Thymus (tissue), 14 donors: ENCODE measurements at places on chromosomes 5 and 9.

- DNase-seq = no peak
These were observed 241.1 kb downstream of the GADD45G start for GRCh38 chr9:89845862-89846261.

DNA sequence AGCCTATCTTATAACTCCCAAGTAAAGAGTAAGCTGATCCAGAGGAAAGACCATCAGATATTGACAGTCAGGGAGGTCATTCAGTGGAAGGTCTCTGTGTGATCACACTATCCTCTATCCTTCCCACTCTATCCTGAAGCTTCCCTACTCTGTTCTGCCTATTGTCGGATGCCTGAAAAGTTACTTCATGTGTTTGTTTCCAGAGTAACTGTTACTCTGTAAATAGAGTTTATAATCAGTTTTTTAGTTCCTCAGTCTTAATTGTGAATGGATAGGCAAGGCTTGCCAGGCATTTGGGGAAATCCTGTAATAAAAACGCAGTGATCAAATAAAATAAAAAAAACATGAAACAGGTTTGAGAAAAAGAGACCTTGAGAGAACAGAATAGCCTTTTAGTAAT is 79.8 kb downstream of the XRCC4 start:
- DNase-seq = no peak

DNA sequence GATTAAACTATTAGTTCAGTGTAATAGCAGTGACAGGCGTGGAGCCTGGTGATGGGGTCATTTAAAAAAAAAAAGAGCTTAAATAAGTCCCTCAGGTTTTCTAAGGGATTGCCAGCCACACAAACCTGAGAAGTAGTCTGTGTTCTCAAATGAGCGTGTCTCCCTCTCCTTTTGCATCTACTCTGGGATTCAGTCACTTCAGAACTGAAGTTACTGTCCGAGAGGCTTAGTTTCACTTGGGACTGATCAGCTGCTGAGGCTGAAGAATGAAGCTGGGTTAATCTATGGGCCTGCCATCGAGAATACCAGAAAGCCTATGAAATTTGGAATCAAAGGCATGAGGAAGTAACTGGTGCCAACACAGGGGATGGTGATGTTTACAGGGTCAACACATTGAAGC is 310.1 kb downstream of the ADAMTS6 start:
- no peak for DNase-seq

DNA sequence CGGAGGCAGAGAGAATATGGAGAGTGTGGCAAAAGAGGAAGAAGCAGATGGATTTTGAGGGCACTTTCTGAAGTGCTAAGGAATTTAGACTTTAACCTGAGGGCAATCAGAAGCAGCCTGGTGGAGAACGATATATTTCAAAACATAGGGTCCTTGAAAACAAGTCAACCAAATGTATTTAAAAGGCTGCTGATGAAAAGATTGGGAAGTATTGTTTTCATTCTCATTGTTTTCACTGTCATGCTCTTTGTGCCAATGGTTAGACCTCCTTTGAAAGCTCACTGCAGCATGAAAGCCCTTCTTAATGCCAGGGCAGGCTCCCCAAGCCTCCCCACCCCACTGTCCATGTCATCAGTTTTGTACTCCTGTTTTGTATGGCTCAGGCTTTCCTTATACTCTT is 2.5 kb upstream of the GPX3 start:
- DNase-seq = no peak

DNA sequence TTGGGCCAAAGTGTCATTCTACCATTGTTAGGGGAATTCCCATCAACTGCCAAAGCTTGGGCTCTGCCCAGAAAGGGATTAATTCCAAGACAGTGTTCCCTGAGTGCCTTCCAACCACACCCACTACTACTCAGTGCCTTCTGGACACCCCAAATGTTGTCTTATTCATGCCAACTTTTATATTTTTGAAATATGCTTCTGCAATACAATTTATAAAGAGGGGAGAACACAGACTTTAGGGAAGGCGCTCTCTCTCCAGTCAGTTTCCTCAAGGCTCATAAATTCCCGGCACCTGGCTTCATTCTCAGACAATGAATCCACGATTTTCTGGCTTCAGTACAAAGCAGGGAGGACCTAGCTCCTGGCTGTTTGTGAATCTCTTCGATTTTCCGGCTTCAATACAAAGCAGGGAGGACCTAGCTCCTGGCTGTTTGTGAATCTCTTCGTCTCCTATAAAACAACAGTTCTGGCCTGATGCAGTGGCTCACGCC is 120.1 kb upstream of the MYO10 start:
- DNase-seq = no peak

DNA sequence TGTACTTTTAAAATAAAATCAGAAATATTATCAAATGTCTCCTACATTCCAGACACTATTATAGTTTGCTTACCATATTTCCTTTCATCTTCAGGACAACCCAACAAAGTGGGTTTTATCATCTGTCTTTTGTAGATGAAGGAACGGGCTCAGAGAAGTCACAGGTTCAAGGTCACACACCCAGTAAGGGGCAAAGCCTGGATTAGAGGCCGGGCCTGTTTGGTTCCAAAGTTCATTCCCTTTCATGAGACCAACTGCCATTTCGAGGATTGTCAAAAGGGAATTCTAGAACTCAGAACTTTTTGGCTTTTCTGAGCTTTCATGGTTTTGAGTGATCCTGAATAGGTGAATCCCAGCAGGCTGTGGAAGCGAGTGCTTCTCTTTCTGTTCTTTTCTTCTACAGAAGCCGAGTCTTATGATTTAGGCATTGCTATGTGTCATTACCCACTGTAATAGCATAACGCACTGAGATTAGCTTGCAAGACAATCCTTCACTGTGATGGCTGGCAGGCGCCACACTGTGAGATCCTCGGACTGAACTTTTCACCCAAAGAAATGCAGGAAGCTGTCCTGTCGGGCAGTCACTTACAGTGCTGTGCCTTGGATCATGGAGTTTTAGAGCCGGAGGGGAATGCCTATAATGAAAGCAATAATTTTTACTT is 43.8 kb upstream of the ANKH start:
- DNase-seq = no peak

- no peak for DNase-seq
These were observed 378.7 kb downstream of the ENC1 start for GRCh38 chr5:74261866-74262265.

- no peak for DNase-seq
These were observed 5.3 kb downstream of the LNPEP start for GRCh38 chr5:96941140-96941539.

DNA sequence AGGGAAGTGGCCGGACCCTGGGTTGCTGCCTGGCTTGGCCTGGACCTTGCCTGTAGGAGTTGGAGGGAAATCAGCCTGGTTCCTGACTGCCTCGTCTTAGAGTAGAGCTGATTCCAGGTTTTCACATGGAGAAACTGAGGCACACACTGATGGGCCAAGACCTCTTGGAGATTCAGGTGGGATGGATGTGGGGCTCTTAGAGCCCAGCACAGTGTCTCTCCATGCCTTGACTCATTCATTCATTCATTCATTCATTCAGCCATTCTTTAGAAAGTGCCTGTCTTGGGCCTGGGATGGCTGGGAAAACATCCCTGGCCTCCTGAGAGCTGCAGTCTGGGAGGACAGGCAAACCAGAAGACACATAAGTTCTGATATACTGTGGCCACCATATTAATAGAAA is 2.2 kb downstream of the LRRC8A start:
- DNase-seq = no peak

GRCh38 chr5:105619725-105620124 is 2051.0 kb downstream of the EFNA5 start:
- DNase-seq = no peak

DNA sequence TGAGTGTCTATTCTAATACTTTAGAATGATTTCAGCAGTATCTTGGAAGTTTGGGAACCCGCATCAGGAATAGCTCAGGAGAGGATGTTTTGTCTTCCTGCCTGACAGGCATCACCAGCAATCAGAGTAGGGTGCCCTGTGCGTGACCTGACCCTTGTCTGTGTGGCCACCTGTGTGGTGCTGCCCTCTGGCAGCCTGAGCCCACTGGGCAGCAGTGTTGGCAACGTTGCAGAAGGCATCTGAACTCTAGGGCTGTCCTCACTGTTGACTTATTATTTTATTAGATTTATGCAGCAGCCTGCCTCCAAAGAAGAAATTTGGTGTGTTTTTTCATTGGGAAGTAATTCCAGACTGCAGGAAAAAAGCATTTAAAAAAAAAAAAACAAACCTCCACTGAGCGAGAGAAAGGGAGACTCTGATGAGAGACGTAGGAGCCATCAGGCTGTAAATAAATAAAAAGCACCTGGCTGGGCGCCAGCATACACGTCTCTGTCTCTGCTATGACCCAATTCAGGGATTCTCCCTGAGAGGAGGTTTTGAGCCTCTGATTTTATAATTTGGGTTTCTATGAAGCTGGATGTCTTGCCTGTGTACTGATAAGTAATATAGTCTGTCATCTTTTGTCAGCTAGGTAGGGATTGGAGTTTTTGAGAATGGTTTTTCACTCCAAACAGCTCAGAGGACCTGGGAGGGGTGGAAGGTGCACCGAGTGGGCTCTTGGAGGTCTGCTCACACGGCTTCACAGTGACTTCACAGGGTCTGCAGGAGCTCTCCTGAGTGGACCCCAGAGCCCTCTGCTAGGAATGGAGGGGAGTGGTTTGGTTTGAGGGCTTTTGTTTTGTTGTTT is 49.0 kb downstream of the FAM78A start:
- no peak for DNase-seq

GRCh38 chr5:36619012-36619635 is 12.7 kb downstream of the SLC1A3 start:
- DNase-seq = no peak

GRCh38 chr5:143153332-143154119 is 250.0 kb downstream of the NR3C1 start:
- DNase-seq = no peak

DNA sequence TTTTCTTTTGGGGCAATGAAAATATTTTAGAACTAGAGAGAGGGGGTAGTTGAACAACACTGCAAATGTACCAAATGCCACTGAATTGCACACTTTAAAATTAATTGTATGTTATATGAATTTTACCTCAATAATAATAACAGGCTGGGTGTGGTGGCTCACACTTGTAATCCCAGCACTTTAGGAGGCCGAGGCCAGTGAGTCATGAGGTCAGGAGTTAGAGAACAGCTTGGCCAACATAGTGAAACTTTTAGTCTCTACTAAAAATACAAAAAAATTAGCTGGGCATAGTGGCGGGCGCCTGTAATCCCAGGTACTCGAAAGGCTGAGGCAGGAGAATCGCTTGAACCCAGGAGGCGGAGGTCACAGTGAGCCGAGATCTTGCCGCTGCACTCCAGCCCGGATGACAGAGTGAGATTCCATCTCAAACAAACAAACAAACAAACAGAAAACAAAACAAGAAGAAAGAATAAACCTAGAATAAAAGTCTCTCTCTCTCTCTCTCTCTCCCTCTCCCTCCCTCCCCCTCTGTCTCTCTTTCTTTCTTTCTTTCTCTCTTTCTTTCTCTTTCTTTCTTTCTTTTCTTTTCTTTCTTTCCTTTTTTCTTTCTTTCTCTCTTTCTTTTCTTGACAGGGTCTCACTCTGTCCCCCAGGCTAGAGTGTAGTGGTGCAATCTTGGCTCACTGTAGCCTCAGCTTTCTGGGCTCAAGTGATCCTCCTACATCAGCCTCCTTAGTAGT is 91.1 kb downstream of the BASP1 start:
- DNase-seq = no peak

DNA sequence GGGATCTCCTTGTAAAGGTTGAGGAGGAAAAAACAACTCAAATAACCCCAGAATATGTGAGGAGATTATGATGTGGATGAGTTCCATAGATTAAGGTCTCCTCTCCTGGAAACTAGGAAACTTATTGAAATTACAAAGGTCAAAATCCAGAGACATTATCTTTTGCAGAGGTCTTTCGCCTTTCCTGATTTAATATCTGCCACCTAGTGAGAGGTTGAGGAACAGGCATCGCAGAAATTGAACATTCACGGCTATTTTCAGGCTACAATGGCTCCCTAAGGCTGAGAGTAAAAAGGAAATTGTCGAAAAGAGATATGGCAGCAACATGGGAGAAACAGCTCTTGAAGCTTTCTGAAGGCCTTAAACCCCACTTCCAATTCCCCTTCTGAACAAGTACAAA is 127.5 kb upstream of the PLCXD3 start:
- DNase-seq = no peak

DNA sequence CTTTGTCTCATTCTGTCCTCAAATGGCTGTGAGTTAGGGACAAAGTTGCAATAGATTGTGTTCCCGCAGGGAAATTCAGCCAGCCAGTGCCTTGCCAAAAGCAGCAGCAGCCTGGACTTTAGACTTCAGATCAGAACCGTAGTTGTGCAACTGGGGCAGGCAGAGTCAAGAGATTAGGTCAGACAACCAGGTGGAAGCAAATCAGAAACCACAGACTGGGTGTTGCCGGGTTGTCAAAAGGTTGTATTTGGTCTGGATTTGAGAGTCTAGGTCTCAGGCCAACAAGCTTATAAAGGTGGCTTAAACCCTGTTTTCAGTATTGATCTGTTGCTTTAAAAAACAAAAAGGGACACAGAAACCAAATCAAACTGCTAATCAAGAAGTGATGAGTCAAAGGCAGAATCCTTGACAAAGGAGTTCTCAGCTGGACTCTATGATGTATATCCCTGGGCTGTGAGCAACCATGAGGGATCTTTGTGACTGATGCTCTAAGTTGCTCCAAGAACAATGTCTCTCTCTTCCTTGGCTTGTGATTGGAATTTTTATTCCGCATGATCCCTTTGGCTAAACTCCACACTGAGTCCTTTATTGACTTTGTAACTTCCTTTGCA is 20.9 kb downstream of the RFK start:
- DNase-seq = no peak

DNA sequence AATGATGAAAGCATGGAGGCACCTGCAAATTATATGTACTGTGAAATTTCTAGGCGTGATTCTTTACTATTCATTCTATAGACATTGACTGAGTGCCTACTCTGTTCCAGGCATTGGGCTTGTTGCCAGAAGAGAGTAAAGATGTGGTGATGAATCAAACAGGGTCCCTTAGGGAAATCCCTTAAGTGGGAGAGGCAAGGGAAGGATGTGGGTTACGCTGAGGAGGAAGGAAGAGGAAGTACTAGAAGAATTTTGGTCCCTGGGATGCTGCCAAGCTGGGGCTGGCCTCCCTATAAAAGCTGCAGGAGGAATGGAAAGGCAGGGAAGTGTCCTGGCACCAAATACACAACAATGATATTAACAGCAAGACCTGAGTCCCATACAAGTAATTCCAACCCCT is 76.7 kb upstream of the SPOCK1 start:
- DNase-seq = no peak

GRCh38 chr5:147098233-147098790 is 136.5 kb upstream of the STK32A start:
- DNase-seq = no peak

DNA sequence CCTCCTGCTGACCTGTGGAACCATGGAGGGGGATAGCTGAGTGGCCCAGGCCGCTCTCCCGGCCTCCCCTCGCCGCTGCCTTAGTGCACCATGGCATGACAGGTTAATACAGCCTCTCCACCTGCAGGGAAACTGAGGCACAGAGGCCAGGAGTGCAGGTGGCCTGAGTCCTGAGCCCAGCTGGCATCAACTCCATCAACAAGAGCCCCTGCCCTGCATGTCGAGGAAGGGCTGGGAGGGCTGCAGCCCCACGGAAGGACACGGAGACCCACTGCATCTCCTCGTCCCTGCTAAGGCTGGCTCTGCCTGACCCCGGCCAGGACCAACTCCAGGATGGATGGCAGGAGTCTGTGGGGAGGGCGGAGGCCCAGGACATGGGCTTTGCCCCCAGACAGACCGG is 27.2 kb downstream of the CCDC187 start:
- no peak for DNase-seq

GRCh38 chr5:80399526-80400239 is 8.2 kb upstream of the ZFYVE16 start:
- no peak for DNase-seq
